ENCODE measurements at places on chromosomes 12 and 14.
A peak's percentile ranks its signal among the peaks of the same experiment; 100 is the strongest.

GRCh38 chr14:99590746-99591555 lies 13.1 kb downstream of the CCDC85C start:
- no peak for DNase-seq

DNA sequence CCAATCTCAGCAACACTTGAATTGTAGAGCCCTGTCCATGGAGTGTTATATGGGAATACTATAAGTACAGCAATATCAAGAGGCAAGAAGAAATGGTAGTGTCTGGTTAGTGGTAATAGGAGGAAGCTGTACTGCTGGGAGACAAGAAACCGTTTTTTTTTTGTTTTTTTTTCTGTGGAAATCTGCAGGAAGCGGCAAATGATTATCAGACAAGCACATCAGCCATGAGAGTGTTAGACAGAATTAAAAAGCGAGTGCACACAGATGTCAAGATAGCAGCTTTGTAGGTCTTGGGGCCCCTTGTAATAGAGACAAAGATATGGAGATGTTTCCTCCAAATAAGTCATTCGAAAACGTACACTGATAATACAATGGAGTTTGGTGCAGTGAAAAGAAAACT lies 6.7 kb downstream of the TESPA1 start:
- no peak for DNase-seq

DNA sequence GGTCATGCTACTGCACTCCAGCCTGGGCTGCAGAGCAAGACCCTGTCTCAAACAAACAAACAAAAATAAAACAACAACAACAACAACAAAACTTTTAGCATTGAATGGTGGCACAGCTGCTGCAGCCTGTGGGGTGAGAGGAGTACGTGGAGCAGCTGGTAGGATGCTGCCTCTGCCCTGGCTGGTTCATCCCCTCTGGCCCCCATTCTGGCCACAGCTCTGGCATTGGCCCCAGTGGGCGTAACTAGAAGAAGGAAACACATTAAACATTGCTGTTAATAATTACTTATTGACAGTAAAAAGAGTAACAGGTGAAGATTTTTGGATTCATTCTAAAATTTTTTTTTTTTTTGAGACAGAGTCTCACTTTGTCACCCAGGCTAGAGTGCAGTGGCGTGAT lies 28.8 kb upstream of the C2CD5 start:
- no peak for DNase-seq

DNA sequence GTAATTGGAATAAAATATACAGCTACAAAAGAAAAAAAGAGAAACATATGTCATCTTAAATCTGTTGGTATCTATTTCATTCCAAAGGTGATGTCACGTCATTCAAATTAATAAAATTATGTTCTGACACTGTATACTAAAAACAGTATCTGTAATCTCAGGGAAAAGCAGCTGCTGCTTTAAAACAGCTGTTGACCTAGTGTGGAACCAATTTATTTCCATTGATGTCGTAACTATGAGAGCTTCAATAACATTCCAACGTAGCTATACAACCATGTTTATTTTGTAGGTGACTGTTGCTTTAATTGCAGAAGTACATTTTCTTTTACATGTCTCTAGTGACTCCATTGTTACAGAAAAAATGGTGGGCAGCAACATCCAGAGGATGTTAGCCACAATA lies 571.7 kb downstream of the RPS29 start:
- no peak for DNase-seq

- no peak for DNase-seq
Measured at GRCh38 chr12:124222368-124223245, 72.3 kb upstream of the RFLNA start.

DNA sequence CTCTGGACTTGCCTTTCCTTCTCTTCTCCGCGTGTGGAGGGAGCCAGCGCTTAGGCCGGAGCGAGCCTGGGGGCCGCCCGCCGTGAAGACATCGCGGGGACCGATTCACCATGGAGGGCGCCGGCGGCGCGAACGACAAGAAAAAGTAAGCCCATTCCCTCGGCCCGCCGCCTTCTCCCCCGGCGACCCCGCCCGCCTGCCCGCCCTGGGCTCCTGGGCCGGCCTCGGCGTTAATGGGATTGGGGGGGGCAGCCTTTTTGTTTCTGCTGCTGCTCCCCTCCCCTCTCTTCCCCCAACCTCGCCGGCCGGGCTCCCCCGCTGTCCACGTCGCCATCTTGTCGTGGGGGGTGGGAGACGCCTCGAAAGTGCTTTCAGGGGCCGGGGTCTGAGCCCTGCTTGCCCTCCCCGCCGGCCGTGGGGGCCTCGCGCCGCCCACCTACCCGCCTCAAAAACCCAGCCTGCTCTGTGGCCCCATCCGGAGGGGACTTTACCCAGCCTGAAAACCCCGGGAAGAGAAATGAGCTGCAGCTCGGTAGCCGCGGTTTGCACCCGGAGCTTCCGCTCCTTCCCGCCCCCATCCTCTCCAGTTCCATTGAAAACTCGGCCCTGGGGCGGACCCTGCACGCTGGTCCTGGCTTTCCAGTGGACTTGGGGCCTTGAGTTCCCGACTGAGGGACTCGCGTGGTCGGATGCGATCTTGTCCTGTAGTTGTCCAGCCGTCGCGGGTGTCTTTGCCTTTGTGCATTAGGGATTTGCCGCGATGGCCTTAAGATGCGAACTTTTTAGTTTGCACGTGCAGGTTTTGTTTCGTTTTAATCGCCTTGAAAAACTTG lies 598 bp downstream of the HIF1A start:
- DNase-seq, result peak; percentile 71

DNA sequence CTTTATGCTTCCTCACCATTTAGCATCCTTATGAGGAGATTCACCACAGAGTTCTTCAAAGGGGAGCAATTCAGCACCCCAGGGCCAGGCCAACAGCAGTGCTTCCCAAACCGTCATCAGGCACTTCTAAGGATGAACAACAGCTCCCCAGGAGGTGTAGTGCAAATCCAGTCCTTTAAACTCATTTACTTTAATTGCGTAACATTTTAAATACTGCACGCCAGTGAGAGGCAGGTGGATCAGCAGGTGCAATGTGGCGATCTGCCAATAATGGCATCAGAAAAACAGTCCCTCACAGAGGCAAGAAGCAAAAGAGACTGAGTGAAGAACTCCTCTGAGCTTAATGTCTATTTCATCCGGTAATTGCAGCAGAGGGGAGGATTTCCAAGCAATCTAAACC lies 770.9 kb upstream of the FOXG1 start:
- DNase-seq, result no peak

GRCh38 chr14:61925043-61925442 lies 162.8 kb downstream of the SNAPC1 start:
- no peak for DNase-seq
